ENCODE measurements at places on chromosomes 1 and 21. TPM values are rescaled to one million over a fixed set of nuclear protein-coding genes. Genes with fewer than 3 reads are reported as not detected.

RNF186 gene
- 0.69 TPM for total RNA-seq

ID3 gene
- total RNA-seq, result 77.7 TPM

SMCP gene
- not detected for total RNA-seq

GRCh38 chr1:234716908-234717375, 107.0 kb upstream of the IRF2BP2 start:
- no peak for DNase-seq

DNA sequence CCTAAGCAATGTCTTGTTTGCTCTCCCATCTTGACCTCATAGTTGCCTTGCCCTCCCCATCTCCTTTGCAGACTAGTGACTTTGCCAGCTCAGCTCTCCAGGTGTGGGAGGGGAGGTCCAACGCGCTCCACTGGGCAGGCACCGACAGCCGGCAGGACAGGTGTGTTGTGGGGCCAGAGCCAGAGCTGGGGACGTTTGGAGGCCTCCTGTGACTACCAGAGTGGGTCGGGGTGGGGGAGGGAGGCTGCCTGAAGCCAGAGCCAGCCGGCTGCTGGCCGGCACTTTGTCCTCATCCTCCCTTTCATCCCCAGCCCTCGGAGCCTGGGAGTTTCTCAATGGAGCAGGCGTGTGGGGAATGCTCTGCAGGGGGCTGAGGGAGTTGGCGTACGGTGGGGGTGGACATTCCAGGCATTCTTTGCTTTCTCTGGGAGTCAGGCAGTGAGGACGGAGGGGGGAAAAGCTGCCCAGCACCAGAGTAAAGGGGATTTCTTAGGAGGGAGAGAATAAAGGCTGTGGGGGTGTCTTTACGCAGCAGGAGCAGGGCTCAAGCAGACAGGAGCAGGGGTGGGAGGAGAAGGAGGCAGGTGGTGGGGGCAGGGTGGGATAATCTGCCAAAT, 20.2 kb downstream of the NUAK2 start:
- DNase-seq, result peak; percentile 56

- DNase-seq, result peak; percentile 77
Observed at GRCh38 chr1:160834945-160835565, 27.6 kb downstream of the CD244 start.

GRCh38 chr1:167196166-167196565, 24.5 kb upstream of the POU2F1 start:
- peak; percentile 71 for DNase-seq

GRCh38 chr1:8777867-8778266, 39.6 kb downstream of the RERE start:
- peak; percentile 64 for DNase-seq
